ENCODE measurements at places on chromosomes 5 and 9. TPM values are rescaled to one million over a fixed set of nuclear protein-coding genes. Genes with fewer than 3 reads are reported as not detected.
A peak's percentile ranks its signal among the peaks of the same experiment; 100 is the strongest.

IFNA21 gene
- not detected for total RNA-seq

FUBP3 gene
- 46.9 TPM for total RNA-seq

PGM5 gene
- 192 TPM for total RNA-seq

HARS2 gene
- 32.9 TPM for total RNA-seq

DNA sequence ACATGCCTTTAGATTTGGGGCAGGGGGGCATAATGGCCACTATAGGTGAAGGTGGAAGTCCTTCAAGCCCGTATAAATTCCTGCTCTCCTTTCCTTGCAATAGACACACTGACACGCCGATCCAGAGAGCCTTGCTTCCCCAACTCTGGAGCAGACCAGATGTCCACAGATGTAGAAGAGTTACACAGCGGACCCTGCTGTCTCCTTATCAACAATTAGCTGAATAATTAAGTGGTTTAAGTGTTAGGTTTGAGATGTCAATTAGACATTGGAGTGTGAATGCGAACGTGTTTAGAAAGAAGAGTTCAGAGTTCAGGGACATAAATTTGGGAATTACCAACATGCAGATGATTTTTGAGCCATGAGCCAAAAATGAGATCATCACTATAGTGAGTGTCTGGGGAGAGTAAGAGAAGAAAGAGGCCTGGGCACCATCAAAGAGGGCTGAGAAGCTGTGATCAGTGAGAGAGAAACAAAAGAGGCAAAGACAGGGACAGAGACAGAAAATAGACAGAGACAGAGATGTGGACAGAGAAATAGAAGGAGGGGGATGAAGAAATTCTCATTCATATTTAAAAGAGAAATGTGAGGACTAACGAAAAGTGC is 734.4 kb upstream of the ADAMTS16 start:
- no peak for DNase-seq

- DNase-seq: no peak
Observed at GRCh38 chr5:75509546-75509945, 1.9 kb downstream of the CERT1 start.

DNA sequence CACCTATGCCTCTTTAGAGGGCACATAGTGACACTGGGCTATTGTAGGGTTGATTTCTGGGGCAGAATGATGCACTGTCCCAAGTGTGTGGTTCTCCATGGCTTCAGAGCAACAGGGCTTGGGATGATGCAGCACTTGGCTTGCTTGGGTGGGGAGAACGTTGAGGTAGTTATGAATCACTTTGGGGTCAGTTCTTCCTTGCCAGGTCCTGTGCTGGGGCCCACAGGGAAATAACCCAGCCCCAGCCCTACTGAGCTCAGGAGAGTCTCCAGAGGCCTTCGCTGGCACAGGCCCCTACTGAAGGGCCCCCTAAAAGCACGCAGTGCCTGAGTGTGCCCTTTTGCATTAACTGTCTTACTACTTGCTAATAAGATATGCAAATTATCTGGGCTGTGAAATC is 24.2 kb downstream of the JADE2 start:
- DNase-seq: no peak

DNA sequence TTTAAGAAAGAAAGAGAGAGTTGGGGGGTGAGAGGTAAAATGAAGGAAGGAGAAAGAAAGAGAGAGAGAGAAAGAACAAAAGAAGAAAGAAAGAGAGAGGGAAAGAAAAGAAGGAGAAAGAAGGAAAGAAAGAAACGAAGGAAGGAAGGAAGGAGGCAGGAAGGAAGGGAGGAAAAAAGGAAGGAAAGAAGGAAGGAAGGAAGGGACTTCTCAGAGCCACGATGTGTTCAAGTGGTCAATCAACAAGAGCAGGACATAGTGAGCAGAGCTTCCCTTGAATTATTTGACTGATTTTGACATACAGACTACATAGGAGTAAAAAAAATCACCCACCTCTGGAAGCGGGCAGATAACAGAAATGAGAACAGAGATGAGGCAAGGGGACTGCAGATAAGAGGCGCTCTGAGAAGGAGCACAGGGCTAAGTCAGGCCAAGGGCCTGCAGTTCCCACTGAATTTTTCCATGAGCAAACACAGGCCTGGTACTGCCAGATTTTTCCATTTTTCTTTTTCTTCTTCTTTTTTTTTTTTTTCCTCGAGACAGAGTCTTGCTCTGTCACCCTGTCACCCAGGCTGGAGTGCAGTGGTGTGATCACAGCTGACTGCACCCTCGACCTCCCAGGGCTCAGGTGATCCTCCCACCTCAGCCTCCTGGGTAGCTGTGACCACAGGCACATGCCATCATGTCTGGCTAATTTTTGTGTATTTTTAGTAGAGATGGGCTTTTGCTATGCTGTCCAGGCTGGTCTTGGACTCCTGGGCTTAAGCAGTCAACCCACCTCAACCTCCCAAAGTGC is 77.7 kb upstream of the IL17B start:
- peak; percentile 89 for DNase-seq

GRCh38 chr9:708551-709432 is 132.7 kb upstream of the DMRT1 start:
- peak; percentile 72 for DNase-seq

GRCh38 chr9:89789922-89790510 is 185.2 kb downstream of the GADD45G start:
- DNase-seq: no peak

GRCh38 chr9:33437898-33438297 is 9.5 kb downstream of the AQP3 start:
- DNase-seq: no peak

DNA sequence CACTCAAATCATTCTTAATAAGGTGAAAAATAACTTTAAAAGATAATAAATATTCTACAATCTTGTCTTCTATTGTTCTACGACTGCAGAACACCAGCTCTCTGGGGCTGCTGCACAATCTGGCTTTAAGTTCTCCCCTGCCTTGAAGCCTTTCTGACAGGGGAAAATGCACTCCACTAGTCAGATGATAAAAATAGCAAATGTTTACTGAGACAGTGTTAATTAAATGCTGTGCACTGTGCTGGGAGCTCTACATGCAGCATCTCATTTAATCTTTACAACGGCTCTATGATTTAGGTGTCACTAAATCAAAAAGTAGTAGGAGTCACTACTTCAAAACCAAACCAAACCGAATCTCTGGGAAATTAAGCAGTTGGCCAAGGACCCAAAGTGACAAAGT is 132.7 kb downstream of the SLIT3 start:
- no peak for DNase-seq

DNA sequence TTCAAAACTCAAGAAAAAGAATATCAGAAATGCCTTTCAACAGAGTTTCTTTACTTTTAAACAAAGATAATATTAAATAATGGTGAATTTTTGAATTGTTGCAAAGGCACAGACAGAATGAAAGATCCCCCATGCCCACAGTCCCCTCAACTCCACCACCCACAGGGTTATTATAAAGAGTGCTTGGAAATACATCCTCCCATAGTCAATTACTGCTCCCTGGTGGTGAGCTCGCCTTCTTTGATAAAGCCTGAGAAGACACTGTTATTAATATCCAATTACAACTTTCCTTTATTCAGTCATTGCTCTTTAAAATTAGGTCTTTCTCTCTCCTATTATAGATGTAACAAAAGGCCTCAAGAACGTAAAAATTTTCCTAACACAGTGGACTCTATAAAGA is 490.2 kb upstream of the RORB start:
- no peak for DNase-seq
